Esophagus (tissue), 2 donors: ENCODE measurements at places on chromosomes 3 and 15. TPM values are rescaled to one million over a fixed set of nuclear protein-coding genes. Genes with fewer than 3 reads are reported as not detected.

The PTH1R gene
- polyA plus RNA-seq = 3.3 TPM

The SLC35A5 gene
- 9.0 TPM for polyA plus RNA-seq

The IFT122 gene
- polyA plus RNA-seq = 6.2 TPM

The LOXL1 gene
- 9.6 TPM for polyA plus RNA-seq

The CERS3 gene
- polyA plus RNA-seq = 69.9 TPM

The ISLR gene
- polyA plus RNA-seq = 5.3 TPM

The RAD51 gene
- polyA plus RNA-seq = 2.5 TPM

The ITPKA gene
- polyA plus RNA-seq = 0.47 TPM

The FBXO40 gene
- polyA plus RNA-seq = not detected

The SCN5A gene
- 0.02 TPM for polyA plus RNA-seq

The CYP8B1 gene
- not detected for polyA plus RNA-seq

The CD200 gene
- 3.0 TPM for polyA plus RNA-seq

The EPHA3 gene
- polyA plus RNA-seq = 0.38 TPM

The TTLL13 gene
- polyA plus RNA-seq = 0.04 TPM

The ROPN1 gene
- not detected for polyA plus RNA-seq

The VPS39 gene
- 20.7 TPM for polyA plus RNA-seq

The FOXB1 gene
- polyA plus RNA-seq = not detected
